ENCODE measurements at places on chromosomes 4 and X.

DNA sequence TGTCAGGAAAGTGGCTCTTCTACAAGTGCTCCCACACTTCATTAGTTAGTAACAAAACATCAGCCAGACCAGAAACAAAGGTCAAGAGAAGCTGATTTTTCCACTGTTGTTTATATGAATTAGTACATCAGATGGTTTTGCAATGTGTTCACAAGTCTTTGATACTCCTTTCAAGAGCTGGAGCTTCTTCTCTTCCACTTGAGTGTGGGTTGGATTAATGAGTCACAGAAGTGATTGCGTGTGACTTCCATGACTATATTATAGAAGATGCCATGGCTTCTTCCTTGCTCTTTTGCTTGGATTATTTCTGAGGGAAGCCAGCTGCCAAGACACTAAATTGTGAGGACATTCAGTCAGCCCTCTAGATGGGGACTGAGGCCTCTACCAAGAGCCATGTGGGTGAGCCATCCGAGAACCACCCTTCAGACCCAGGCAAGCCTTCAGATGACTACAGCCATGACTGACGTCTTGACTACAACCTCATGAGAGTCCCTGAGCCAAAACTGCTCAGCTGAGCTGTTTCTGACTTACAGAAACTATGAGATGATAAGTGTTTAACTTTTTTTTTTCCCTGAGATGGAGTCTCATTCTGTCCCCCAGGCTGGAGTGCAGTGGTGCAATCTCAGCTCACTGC lies 18.1 kb downstream of the SOWAHB start:
- no peak for DNase-seq

- no peak for DNase-seq
Measured at GRCh38 chr4:79223993-79224776, 101.7 kb downstream of the NAA11 start.

GRCh38 chr4:149884529-149885181 lies 69.0 kb upstream of the IQCM start:
- no peak for DNase-seq

DNA sequence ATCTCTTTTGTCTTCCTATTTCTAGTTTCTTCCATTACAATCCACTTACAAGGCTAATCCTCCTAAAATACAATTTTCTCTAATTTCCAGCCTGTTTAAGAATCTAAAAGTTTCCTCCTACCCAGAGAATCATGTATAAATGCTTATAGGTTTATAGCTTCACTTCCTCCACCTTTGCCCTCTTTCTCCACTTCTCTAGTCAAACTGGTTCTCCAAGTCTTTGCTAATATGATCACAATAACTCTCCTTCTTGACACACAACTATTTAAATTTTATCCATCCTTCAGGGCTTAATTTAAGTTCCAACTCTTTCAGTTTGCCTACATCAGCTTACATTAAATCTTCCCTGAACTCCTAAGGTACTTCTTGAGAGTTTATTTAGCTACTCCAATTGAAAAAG lies 69.2 kb downstream of the RPS6KA6 start:
- DNase-seq = no peak

DNA sequence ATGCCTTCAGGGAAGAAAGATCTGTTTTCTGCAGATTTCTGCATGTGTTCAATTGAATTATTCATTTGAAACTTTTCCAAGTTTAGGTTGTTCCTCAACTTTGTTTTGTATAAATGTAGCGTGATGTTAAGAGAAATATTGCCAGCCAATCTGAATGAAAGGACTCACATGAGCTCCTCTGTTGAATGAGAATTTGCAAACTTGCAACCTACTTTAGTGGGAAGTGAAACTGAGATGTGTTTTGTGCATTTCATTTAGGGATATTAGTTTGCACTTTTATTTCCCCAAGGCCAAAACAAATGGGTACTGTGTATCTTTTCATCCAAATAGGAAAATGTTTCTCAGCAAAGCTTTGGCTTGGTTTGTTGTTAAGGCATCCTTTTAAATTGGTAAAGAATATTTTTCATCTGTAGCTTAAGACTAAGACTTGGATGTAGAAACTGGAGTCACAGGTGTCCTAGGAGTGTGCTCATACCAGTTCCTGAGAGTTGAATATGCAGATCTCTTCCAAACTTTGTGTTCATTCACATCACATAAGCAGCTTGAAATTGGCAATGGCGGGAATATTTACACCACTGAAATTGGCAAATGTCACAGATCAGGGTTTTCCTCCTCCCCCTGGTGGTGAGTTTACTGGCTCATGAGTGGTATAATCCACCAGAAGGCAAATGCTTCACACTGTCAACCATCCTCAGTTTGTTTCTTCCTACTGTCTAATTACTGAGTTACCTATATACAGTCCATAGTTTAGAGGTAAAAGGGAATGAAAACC lies 193.6 kb upstream of the BANK1 start:
- DNase-seq = peak; percentile 16

DNA sequence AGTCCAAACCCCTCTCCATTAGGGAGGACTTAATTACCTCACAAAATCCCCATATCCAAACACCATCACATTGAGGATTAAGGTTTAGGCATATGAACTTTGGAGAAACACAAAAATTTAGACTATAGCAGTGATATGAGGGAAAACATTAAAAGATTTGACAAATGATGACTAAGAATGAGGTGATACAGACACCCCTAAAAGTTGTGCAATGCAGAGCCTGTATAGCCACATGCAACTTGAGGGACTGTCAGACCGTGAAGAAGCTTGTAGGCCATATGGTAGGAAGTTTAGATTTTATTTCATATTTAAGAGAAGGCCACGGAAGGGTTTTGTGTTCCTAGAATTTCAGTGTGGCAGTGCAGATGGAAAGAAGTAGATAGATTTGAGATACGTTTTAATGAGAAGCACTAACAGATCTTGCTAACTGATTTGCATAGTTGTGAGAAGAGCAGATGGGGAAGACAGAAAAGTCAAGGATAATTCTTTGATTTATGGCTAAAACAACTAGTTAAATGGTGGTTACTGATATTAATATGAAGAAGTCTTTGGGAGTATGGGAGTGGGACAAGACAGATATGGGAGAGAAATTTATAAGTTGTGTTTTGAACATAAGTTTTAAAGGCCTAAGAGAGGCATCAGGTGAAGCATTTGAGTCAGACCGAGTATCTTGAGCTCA lies 5.5 kb upstream of the FIP1L1 start:
- no peak for DNase-seq

DNA sequence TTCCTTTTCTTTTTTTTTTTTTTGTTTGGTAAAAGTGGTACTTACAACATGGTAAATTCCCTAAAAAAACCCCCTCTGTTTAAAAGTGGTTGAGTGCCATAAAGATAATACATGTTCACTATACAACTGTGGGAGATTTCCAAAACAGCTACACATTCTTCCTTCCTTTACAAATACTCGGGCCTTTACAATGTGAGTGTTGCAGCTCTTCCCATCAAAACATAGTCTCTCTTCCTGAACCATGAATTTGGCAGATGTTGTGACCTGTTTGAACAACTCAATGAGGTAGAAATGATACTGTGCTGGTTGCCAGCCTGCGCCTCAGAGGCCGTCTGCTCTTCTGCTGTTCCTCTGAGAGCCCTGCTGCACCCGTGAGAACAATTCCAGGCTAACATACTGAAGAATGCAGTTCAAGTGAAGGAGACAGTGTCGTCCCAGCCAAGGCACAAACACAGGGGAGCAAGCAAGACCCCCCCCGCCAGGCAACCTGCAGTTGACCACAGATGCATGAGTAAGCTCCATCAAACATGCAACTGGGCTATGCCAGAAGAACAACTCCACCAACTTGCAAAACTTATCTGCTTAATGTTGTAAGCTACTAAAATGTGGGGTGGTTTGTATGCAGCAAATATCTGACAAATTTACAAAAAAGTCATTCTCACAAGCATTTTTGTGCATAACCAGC lies 645.0 kb downstream of the PCDH7 start:
- no peak for DNase-seq

DNA sequence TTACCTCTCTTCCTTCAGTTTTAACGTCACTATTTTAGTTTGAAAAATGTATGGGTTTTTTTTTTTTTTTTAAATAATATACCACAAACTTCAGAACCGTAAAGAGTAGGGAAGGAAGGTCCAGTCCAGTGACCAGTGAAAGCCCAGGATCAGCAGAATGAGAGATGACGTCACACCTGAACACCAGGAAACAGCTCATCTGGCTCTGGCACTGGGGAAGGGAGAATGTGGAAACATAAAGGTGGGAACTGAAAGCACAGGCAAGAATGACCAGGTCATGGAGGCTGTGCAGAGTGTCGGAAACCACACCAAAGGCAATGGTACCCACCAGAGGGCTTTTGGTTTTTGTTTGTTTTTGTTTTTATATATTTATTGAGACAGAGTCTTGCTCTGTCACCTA lies 141.2 kb downstream of the DHX15 start:
- no peak for DNase-seq

DNA sequence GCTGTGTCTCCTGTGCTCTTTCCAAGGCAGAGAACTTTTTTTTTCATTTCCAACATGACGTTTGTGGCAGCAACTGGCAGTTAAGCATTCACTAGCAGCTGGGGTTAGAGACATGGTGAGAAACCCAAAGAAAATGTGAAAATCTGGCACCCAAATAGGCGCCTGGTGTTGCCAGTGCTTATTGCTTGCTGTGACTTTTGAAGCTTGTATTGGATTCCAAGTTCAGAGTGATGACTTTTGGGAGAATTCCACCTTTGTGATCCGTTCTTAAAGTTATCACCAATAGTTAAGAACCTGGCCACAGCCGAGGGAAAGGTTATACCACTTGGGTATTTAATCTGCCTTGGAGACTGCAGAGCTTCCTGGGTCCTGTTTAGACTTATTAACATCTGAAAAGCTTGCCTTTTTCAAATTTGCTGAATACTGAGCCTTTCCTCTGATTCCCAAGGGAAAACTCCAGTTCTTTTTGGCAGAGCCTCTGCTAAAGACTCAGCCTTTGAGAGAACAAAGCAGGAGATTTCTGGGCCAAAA lies 101.0 kb downstream of the OPHN1 start:
- DNase-seq = no peak

DNA sequence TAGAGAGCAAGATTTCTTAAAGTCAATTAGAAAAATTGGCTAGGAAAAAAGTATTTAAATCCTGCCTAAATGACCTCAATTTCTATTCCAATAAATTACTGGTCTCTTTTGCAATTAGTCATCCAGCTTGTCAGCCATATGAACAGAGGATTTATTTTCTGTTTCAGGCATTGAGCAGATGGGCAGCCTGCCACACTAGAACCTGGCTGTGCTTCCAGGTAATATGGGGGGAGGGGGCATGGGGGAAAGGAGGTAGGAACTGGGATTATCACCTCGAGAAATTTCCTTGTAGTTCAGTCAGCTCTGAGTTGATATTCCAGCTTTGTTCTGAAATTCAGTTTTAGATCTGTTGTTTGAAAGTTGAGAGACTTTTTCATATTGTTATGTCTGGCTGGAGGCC lies 206.3 kb upstream of the LCORL start:
- DNase-seq = no peak

DNA sequence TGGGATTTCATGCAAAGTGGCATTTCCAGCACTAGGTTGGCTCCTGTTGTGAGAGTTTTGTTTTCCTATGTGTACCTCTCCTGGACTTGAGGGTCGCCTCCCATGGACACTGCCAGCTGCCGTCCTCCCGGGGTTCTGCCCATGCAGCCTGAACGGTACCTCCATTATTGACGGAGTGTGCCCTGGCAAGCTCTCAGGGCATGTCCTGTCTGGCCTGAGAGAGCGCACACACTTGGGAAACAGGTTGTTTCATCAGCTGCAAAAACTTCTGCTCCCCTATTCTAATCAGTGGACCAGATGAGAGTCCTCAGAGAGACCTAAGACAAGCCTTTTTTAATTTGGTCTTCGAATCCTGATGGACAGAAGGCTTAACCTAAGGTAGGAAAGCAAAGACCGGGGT lies 56.6 kb upstream of the HOPX start:
- DNase-seq = no peak

DNA sequence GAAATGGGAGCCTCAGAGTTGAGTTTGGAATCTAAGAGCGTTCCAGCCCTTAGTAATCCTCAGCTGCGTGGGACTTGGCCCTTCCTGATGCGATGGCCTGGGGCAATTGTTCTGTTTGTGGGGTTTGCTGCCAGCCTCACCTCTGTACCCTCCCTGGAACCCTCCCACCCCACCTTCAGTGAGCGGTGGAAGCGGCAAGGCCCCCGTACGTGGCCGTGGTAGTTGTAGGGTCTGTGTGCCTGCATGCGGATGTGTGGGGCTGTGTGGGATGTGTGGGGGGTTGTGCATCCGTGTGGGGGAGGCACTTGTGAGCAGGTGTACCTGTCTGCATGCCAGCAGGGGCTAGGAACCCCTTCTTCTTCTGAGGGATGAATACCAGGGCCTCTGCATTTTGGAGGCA lies 65.4 kb upstream of the ADRA2C start:
- no peak for DNase-seq

- DNase-seq = no peak
Measured at GRCh38 chr4:69032847-69033638, 63.2 kb upstream of the UGT2B7 start.

GRCh38 chr4:46844325-46844917 lies 64.6 kb downstream of the COX7B2 start:
- DNase-seq = peak; percentile 60

DNA sequence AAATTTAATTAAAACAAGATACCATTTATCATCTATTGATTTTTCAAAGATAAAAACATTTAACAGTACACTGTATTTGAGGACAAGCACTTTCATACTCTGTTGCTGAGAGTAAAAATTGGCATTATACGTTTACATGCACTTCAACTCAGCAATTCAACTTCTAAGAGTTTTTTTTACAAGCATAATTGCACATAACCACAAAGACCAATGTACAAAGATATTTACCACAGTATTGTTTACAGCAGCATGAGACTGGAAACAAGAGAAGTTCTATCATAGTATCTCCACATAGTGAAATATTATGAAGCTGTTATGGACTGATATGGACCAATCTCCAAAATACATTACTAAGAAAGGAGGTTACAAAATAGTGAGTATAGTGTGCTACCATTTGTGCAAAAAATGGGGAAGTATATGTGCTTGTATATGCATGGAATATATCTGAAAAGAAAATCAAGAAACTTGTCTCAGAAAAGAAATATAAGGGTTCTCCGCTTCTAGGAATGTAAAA lies 10.9 kb downstream of the GAB3 start:
- DNase-seq = no peak

DNA sequence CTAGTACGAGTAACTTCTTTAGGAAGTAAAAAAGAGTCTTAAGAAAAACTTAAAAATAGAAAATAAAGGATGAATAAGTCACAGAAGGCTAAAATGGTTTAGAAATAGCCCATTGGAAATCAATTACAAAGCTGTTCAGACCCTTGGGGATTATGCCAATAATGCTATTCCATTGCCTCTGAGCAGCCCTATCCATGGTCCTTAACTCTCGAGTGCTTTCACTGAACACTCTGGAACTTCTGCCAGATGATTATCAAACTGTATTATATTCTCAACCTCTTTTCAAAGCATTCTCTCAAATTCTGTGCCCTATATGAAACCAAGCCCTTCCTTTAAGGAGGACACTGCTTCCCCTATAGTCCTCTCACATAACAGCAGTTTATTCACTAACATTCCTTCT lies 17.0 kb downstream of the SLC9B1 start:
- no peak for DNase-seq

GRCh38 chr4:147481577-147482109 lies 746 bp downstream of the EDNRA start:
- DNase-seq = no peak

- DNase-seq = no peak
Measured at GRCh38 chrX:13277539-13277938, 42.3 kb downstream of the ATXN3L start.

GRCh38 chrX:153813161-153813560 lies 17.2 kb downstream of the PDZD4 start:
- DNase-seq = no peak

GRCh38 chr4:85862896-85863295 lies 387.9 kb downstream of the ARHGAP24 start:
- DNase-seq = no peak
